ENCODE measurements at places on chromosomes 2 and 18.

DNA sequence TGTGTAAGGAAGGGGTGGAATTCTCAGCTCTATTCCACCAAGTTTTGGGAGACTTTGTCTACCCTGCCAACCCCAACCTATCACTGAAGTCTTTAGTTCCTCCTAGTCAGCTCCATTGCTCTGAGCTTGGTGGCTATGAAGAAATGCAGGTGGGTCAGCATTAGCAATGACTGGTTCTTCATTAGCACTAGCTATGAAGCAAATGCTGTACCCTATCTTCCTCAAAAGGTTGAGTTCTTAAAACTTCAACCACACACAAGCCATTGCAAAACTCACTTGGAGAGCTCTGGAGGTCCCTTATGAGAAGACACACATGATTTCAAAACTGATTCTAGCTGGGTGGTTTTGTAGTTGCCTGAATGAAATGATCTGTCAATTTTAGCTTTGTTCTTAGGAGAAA, 193.8 kb downstream of the IKZF2 start:
- no peak for DNase-seq

- no peak for DNase-seq
Observed at GRCh38 chr2:33071591-33071990, 124.8 kb downstream of the LTBP1 start.

DNA sequence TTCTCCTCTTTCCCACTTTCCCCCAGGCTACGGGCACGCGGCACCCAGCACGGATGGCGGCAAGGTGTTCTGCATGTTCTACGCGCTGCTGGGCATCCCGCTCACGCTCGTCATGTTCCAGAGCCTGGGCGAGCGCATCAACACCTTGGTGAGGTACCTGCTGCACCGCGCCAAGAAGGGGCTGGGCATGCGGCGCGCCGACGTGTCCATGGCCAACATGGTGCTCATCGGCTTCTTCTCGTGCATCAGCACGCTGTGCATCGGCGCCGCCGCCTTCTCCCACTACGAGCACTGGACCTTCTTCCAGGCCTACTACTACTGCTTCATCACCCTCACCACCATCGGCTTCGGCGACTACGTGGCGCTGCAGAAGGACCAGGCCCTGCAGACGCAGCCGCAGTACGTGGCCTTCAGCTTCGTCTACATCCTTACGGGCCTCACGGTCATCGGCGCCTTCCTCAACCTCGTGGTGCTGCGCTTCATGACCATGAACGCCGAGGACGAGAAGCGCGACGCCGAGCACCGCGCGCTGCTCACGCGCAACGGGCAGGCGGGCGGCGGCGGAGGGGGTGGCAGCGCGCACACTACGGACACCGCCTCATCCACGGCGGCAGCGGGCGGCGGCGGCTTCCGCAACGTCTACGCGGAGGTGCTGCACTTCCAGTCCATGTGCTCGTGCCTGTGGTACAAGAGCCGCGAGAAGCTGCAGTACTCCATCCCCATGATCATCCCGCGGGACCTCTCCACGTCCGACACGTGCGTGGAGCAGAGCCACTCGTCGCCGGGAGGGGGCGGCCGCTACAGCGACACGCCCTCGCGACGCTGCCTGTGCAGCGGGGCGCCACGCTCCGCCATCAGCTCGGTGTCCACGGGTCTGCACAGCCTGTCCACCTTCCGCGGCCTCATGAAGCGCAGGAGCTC, 35.4 kb downstream of the KCNK3 start:
- DNase-seq: no peak

DNA sequence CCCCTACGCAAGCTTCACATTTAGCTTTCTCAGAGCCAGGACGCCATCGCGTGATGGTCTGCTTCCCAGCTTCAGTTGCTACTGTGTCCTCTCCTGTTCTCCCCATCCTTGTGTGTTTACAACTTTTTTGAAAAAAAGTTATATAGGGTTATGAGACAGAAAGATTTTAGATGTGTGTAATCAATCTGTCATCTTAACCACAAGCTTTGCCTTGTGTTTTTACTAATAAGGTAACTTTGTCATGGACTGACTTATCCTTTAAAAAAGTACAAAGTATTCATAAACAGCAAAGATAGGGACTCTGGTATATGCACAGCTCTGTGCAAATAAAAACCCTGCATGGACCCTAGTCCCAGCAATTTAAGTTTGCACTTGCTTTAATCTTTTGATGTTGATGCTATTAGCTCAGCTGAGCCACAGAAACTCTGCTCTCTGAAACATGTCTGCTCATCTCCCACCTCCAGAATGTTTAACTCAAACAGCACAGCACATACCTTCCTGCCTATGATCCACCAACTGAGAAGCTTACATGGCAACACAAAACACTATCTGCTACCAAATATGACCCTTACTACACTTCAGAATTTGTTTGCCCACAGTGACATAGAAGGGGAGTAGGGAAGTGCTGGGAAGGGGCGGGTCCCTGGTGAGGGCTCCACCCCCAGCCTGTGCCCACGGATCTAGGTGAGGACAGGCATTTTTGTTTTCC, 42.7 kb downstream of the SAP130 start:
- DNase-seq: no peak

- no peak for DNase-seq
Observed at GRCh38 chr2:44972771-44973535, 31.5 kb downstream of the SIX3 start.

GRCh38 chr2:229417916-229418315, 146.8 kb upstream of the PID1 start:
- no peak for DNase-seq

- DNase-seq: no peak
Observed at GRCh38 chr18:8684577-8684976, 20.8 kb upstream of the MTCL1 start.

- DNase-seq: no peak
Observed at GRCh38 chr18:31204833-31205232, 42.2 kb upstream of the DSC1 start.

DNA sequence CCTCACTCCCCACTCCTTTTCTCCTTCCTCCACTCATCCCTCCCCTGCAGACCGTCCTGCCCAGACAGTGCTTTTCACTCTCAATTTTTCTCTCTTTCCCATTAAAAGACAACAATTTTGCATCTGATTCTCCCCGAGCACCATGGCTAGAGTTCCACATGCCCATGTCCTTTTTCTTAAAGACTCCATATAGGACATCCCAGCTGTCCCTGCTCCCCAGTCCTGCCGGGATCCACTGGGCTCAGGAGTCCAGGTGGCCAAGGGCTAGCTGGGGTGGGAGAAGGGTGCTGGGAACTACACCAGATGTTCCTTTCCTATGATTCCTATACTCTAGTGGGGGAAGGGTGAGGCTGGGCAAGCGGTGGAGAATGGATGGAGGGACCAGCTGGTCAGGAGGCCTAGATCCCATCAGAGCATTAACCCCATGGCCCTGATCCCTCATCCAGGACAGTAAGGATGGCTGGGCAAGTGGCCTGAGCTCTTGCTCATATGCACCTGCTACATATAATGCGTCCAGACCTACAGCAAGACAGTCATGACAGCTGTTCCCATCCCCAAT, 52.8 kb upstream of the RMDN2 start:
- no peak for DNase-seq

DNA sequence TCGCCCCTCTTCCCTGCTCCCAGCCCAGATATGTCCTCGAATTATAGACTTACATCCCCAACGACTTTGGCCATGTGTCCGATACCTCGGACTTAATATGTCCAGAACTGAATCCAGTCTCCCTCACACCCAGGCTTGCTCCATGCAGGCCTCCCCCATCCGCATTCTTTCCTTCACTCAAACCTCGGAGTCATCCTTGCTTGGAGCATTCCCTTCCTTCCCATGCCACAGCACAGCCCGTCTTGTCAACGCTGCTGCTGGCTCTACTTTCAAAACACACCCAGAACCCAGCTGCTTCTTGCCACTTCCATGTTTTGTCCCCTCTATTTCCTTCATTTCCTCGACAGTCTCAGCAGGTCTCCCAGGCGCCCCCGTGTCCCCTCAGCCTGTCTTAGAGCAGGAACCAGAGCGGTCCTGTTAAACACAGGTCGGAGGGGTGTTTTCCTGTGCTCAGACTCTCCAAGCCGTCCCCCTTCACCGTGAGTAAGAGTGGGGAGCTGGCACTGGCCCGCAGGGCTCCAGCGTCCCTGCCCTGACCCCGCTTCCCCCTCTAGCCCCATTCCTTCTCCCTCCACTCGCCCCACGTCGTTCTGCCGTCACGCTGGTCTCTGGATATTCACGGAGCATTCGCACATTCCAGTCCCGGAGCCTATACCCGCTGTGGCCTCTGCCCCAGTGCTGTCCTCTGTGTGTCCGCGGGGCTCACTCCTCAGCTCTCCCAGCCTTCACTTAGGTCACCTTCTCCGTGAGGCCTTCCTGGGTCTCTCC, 54.4 kb downstream of the VAPA start:
- no peak for DNase-seq

- no peak for DNase-seq
Observed at GRCh38 chr2:140862181-140862580, 1268.6 kb downstream of the LRP1B start.

DNA sequence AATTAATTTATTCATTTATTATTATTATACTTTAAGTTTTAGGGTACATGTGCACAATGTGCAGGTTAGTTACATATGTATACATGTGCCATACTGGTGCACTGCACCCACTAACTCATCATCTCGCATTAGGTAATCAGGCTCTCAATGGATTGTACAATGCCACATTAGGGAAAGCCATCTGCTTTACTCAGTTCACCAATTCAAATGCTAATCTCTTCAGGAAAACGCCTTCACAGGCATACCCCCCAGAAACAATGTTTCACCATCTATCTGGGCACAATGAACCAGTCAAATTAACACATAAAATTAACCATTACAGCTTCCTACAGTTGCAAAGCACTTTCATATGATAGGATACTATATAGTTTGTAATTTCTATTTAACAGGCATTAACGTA, 84.8 kb upstream of the DNAJC10 start:
- no peak for DNase-seq

- DNase-seq: no peak
Observed at GRCh38 chr18:56632070-56633022, 6.0 kb downstream of the TXNL1 start.

DNA sequence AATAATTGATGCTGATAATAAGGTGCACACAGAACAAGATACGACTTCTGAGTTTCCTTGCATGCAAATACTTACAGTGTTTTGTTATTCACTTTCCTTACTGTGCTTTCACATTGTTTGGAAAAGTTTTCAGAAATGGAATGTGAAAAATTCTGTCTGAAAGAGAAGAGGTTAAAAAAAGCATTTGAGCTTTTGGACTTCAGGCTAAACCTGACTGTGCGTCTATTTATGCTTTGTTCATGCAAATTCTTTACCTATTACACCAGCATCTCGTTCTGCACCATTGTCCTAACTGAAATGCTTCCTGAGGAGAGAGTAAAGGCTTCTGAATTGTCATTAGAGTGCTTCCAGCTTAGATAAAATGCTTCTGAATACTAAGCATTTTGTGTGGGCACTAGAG, 61.4 kb downstream of the LHCGR start:
- DNase-seq: no peak

- no peak for DNase-seq
Observed at GRCh38 chr18:37508207-37508606, 57.4 kb downstream of the CELF4 start.

- DNase-seq: no peak
Observed at GRCh38 chr2:134206031-134206430, 47.8 kb upstream of the MGAT5 start.

DNA sequence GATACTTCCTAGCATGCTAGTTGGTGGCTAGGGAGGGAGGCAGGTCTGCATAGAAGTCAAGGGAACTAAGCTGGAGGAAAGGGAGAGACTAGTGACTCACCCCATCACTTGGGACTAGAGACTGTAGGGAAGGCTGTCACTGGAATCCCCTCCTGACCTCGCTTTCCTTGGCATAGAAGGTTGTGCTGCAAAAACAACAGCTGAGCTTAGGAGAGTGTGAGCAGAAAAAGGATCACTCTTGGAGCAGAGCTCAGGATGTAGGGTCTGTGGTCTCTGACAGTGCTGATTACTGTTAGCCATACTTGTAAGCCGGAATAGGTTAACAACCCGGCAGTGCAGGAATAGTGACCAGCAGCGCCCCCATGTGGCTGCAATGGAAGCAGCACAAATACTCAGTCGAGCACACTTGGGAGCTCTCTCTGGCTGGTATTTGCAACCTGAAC, 66.9 kb upstream of the SMAD2 start:
- DNase-seq: no peak

- peak; percentile 57 for DNase-seq
Observed at GRCh38 chr18:2846636-2847316, at the start of gene EMILIN2. TSS of gene EMILIN2 (plus strand) at chr18:2847006. CDS start at chr18:2847189, 183 bp downstream.

DNA sequence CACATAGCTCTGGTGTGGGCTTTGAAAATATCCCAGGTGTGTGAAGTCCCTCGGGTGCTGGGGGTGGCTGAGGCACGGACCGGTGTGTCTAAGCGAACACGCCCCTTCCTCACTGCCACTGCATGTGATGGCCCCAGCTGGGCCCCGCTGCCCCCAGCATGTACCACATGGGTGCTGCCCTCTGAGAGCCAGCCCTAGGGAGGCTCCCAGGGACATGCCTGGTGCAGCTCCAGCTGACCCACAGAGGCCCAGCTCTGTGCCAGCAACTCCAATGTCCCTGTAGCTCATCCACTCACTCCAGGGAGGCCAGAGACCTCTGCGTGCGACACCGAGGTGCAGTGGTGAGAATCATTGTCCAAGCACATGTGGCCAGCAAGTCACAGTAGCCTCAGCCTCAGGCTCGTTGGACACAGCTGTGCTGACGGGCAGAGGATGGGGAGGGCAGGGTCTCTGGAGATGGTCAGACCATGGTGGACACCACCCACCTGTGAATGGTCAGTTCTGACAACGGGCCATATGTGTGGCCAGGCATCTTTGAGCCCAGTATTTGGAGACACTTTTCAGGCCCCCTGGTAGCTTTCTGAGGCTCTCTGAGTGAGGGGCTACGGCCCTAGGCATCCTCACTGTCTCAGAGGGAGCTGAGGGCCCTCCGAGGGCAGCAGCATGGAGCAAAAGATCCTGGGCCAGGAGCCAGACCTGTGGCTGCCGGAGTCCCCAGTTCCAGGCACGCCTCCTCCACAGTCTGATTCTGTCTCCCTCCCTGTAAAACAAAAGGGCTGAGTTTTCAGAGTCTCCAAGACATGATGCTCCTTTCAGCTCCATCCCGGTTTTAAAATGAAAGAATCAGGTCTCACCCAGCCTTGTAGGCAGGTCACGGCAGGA, 220.7 kb downstream of the NDUFA10 start:
- DNase-seq: no peak
